ENCODE measurements at places on chromosomes 4 and X.

DNA sequence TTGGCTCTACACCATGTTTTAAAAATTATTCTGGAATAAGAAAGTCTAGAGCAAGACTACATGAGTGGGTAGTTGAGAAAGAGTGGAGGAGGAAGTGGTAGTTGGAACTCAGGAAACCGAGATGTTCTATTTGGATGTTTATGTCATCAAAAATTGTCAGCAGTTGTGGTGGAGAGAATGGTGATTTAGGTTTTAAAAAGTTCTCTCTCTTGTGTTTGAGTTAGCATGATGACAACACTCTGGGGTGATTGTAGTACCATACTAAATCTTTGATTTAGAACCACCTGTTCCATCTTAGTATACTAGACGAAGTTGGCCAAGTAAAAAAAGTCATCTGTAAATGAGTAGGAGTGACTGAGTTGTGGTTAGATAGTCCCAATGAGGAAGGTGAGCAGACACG, 40.7 kb downstream of the KLHL2 start:
- no peak for DNase-seq

GRCh38 chr4:53321151-53321983, 44.5 kb downstream of the SCFD2 start:
- no peak for DNase-seq

GRCh38 chrX:66698273-66699204, 59.7 kb upstream of the EDA2R start:
- no peak for DNase-seq

DNA sequence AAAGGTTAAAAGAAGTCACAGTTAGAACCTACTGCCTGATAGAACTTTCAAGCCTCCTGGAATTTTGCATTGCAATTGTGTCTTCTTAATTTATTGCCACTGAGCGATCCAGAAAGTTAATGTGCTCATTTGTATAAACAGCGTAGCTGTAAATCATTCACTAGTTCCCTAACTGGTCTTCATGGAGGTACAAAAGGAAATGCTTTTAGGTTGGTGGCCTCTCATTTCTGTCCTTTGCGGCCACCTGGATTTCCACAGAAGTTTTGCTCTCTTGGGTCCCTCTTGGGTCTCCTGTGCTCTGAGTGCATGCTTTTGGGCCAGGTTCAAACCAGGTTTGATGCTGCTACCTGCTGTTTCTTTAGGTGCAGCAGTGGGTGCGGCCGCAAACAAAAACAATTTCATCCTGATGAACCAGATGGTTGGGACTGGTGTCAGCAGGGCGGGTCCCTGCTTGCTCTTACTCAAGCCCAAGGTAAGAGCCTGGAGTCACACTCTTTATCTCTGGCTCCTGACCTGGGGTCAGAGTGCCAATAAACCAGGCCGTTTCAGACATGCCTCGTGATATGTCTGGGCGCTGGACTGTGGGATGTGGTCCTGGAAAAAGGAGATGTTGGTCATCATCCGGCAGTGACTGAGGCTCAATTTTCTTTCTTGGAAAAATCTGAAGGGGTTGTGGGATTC, 270.1 kb downstream of the PTTG2 start:
- DNase-seq = no peak

GRCh38 chrX:53716328-53717088, 30.0 kb upstream of the HUWE1 start:
- DNase-seq = no peak

DNA sequence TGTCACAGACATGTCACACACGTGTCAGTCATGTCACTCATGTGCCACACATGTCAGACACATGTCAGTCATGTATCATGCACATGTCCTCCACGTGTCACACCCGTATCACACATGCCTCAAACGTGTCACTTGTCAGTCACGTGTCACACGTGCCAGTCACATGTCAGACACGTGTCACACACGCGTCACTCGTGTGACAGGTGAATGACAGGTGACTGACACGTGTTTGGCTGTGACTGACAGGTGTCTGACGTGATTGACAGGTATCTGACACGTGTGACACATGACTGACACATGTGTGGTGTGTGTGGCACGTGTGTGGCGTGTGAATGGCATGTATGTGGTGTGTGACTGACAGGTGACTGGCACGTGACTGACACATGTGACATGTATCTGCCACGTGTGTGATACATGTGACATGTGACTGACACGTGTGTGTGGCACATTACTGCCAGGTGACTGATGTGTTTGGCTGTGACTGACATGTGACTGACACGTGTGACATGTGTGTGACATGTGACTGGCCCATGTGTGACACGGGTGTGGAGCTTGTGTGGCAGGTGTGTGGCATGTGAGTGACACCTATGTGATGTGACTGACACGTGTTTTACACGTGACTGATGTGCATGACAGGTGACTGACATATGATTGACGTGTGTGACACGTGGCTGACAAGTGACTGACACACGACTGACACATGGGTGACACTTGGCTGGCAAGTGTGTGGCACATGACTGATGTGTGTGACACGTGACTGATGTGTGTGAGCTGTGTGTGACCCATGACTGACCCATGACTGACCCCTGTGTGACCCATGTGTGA, 90.7 kb upstream of the GPC3 start:
- no peak for DNase-seq

GRCh38 chr4:81786063-81786763, 314.5 kb upstream of the RASGEF1B start:
- DNase-seq = no peak

- no peak for DNase-seq
These were observed 20.4 kb upstream of the FRMPD3 start for GRCh38 chrX:107429090-107429489.

- no peak for DNase-seq
These were observed 546.6 kb downstream of the PCDH18 start for GRCh38 chr4:136985683-136986082.

- no peak for DNase-seq
These were observed 18.4 kb upstream of the MAGEB17 start for GRCh38 chrX:16148896-16149295.

DNA sequence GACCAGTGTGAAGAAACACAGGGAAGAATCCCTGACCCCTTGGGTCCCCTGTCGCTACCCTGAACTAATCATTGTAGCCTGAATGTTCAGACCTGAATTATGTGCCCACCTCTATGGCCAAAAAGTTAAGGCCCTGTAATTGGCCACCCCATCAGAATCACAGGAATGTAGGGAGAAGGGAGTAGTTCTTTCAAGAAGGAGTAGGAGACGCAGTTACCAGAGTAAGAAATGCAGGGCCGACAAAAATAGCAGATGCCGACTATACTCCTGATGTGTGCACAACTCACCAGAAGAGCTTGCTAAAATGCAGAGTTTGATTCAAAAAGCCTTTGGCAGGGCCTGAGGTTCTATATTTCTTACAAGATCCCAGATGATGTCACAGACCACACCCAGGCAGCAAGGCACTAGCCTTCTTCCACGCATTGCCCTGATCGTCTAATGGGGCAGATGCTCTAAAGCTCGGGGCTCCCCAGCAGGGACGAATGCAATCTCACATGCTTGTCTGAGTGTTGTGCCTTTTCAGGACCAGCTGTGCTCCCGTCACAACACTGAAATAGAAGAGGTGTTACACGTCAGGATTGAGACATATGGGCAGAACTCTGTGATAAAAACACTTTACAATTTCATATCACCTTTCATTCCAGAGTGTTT, 161.0 kb upstream of the FAM241A start:
- DNase-seq = no peak

DNA sequence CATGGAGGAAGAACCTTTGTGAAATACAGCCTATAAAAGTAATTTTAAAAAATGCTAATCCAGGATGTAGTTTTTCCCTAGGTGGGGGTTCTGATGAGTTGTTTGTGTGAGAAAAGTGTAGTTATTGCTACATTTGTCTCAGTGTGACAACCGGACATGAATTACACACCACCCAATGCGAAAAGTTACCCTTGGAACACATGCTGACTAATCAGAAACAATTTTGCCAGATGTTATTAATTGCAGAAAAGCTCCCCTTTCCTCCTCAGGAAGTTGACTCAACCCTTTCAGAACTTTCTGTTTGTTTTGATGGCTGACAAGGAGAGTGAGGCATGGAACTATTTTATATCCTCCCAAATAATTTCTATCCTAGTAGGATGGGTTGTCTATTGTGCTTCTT, 38.1 kb upstream of the EDA2R start:
- DNase-seq = no peak

GRCh38 chr4:115152081-115152480, 38.7 kb upstream of the NDST4 start:
- no peak for DNase-seq

- no peak for DNase-seq
These were observed 283.6 kb downstream of the FRMPD4 start for GRCh38 chrX:12421918-12422317.

DNA sequence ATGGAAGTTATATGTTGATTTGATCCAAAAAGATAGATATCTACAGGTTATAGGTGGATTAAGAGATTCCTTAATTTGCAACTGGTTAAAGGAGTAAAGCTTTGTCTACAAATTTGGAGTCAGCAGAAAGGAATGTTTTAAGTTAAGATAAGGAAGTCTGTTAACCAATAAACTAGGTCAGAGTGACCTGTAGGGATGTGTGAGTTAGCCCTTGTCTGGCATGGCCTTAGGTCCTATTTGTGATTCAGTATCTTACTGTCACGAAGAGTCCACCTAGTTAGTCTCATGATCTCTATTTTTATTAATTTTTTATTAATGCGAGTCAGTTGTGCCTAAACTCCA, 230.8 kb downstream of the INPP4B start:
- DNase-seq = no peak

GRCh38 chr4:7458477-7458876, 23.7 kb upstream of the PSAPL1 start:
- no peak for DNase-seq

DNA sequence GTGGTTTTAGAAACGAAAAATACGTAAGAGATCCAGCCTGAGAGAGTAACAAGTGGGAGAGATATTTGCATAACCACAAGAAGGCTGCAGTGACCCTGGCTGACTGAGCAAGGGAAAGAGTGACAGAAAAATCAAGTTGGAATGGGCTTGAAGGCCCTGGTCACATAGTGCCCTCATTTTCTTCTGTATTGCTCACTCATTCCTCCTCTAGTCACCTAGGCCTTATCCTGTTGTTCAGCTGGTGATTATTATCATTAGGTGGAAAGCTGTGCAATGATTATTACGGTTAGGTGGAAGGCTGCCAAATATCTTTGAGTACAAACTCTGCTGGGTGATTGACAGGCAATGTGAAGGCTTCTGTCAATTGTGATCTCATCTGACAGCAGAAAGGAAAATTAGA, 2384.1 kb downstream of the PCDH7 start:
- no peak for DNase-seq

- DNase-seq = no peak
These were observed 26.5 kb upstream of the HERC6 start for GRCh38 chr4:88352062-88352740.

DNA sequence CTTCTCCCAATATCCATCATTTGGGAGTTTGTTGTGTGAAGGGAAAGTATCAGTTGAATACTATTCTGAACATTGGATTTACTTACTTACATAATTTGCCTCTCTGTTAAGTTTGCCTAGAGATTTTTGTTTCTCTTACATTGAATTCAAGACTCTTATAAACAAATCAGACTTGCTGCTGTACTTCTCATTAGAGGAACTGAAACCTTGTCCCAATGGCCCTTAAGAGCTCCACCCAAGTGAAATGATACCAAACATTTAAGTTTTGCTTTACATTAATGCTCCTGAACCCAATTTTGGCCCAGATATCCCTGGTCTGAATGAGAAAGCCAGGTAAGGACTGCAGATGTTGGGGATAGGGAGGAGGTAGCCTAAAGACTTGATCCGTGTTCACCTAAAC, 32.0 kb downstream of the HAND2 start:
- no peak for DNase-seq

DNA sequence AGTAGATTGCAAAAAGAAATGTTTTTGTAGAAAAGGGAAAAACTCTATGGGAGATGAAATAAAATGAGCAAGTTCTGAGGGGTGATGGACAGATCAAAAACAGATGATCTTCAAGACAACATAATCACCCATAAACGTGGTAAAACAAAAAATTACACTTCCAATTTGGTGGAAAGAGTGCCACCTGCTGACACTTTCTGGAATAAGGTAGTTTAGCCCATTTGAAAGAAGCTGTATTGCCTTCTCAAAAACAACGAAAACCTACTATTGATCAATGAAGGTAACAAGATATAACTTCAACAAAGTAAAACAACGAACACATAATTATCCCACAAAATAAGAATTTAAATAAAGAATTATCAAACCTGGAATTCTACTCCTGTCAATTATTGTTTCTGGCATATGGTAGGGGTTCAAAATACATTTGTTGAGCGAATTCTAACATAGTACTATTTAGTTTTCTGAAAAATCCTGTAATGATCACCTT, 2.5 kb downstream of the COQ2 start:
- no peak for DNase-seq

DNA sequence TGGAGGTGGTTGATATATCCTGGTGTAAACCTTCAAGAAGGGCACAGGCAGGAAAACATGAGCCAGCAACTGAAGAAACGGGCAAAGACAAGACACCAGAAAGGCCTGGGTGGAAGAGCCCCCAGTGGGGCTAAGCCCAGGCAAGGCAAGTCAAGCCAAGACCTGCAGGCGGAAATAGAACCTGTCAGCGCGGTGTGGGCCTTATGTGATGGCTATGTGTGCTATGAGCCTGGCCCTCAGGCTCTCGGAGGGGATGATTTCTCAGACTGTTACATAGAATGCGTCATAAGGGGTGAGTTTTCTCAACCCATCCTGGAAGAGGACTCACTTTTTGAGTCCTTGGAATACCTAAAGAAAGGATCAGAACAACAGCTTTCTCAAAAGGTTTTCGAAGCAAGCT, 7.2 kb downstream of the ZFP42 start:
- no peak for DNase-seq

GRCh38 chr4:134463771-134464170, 262.2 kb upstream of the PABPC4L start:
- DNase-seq = no peak

GRCh38 chr4:138115053-138115452, 127.1 kb downstream of the SLC7A11 start:
- DNase-seq = no peak

- no peak for DNase-seq
These were observed 2.0 kb downstream of the NCAPG start for GRCh38 chr4:17812801-17813200.

DNA sequence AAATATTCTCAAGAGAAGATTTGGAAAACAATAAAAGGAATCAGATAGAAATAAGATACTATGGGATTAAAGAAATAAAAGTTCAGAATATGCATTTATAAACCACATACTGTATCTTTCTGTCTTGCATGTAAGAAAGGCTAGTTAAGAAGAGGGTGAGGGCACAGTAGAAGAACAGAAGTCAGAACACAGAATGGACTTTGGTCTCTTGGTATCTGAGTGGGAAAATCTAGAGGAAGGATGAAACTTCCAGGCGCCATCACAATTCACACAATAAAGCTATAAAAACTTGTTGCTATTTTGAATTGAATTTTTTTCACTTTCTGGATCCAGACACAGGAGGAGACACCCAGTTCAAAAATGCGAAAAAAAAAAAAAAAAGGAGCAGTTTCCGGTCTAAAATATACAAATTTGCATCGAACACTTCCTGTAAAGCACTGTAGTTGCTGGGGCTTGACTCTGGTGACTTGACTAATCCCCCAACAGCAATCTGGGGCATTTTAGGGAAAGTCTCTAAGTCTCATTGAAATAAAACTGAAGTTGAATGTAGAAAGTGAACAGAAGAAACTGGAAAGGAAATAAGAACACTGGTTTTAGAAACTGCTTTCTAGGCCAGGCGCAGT, 8.1 kb upstream of the NAAA start:
- no peak for DNase-seq
